ENCODE measurements at places on chromosomes 1 and 21.

DNA sequence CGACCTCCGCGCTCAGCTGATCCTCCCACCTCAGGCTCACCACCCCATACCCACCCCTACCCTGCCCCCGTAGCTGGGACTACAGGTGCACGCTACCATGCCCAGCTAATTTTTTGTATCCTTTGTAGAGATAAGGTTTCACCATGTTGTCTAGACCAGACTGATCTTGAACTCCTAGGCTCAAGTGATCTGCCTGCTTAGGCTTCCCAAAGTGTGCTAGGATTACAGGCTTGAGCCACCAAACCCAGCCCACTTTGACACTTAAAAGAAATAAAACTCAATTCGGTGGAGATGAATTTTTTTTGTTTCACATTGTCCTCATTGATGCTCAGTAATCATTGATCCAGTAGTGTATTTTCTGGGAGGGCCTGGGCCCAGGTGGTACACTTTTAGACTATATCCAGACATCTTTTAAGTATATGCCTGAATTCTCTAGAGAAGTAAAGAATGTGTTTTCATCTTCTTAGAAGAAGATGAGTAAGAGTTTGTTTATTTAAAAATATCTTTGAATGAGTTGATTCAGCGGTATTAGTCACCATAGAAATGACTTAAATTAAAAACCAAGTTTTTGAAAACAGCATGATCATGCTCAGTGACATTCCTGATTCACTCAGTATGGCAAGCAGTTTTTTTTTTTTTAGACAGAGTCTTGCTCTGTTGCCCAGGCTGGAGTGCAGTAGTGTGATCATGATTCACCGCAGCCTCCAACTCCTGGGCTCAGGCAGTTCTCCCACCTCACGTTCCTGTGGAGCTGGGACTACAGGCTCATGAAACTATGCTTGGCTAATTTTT lies 57.8 kb downstream of the EPB41 start:
- DNase-seq: peak; percentile 51

GRCh38 chr1:102954576-102954975 lies 153.7 kb downstream of the COL11A1 start:
- DNase-seq: no peak

DNA sequence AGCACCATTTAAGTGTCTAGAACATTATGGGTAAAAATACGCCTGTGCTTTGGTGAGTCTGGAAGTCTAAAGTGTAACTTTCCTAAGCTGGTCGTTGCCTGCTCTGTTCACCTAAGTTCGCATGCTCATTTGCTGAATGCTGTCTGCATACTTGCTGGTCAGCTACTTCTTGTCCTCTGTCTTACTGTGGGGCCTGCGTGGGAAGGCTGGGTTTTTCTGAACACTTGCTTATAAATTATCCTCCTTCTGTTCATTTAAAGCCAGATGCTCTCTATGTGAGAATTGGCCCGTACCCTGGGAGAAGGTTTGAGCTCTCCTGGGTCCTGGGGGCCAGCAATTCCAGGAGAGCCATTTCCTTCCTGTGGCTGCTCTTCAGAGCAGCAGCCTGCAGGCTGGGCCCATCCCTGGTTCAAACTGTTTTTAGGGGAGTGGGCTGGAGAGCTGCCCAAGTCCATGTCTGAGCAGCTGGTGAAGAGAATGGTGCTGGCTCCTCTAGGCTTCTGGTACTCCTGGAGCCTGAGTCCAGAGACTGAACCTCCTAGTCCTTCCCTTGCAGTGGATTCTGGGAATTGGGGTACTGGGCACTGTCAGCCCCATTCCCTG lies 75.7 kb downstream of the GALNT2 start:
- DNase-seq: no peak

DNA sequence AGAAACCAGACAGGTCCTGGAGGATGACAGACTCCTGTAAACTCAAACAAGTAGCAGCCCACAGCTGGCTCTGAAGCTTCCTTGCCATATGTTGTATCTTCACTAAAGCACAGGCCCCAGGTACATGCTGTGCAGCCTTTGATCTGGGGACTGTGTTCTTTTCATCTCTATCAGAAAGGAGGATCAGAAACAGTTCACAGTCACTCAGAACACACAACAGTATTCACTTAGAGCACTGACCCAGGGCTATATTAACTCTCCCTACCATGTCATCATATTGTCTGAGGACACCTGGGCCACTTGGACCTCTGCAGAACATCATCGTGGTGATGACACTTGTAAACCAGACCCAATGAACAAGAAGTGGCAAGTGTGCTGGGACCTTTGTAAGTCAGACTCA lies 222.0 kb downstream of the SETD4 start:
- DNase-seq: no peak

DNA sequence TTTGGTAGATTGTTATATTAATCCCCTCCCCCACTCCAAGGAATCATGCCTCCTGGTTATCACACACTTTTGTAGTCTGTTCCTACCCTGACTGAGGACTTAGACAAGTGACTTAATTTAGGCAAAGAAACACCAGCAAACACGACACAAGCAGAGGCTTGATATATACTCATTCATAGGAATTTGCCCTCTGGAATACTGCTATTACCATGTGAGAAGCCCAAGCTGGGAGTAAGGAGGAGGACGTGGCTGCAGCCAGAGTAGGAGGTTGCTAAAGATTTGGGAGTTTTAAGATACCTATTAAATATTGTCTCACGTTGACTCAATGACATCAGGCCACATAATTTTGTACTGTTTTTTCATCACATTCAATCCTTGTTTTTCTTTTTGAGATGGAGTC lies 100.2 kb downstream of the LRRC53 start:
- no peak for DNase-seq

- DNase-seq: no peak
These were observed 51.7 kb downstream of the RASSF5 start for GRCh38 chr1:206558794-206559671.

DNA sequence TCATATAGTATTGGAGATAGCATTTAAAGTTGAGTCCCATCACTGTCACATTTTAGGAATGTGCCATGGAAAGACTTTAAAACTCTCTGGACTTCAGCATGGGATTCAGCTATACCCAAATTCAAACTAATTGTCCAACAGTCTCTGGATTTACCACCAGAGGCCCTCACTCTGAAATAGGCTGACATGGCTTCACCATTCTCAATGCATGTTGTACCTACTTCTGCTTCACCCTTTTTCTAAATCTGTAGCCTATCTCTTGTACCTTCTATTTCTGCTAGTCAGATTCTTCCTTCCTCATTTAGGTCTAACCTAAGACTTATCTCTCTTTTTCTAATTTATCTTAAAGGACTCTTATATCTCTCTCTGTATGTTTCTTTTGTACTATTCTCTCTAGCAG lies 512.7 kb upstream of the ZRANB2 start:
- DNase-seq: no peak

GRCh38 chr21:36985751-36986594 lies 19.5 kb upstream of the HLCS start:
- no peak for DNase-seq

DNA sequence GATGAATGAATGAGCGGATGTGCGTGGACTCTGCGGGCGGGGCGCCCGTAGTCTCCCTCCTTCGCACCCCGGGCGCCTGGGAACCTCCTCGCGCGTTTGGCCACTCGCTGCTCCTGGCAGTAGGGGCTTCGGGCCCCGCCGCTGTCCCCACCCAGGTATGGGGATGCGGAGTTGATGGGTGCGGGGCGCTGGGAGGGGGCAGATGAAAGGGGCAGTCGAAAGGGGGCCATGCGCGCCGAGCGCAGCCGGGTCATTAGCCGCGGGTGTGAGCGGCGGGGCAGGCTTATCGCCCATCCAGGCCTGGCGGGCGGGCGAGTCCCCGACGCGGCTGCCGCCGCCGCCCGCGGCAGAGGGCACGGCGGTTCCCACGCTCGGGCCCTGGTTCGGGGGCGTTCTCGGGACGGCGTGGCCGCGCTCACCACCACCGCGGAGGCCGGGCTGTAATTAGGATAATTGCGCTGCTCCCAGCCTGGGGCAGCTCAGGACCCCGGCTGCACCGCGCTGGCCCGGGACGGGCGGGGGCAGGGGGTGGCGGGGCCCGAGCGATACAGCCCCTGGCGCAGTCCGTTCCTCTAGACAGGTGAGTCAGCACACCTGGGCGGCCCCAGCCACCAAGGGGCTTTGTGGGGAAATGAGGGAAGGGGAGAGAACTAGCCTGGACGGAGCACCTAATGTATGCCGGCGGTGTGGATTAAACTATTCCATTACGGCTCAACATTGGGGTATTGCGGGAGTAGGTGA lies 22.1 kb upstream of the CITED4 start:
- DNase-seq: no peak

- no peak for DNase-seq
These were observed 534.6 kb upstream of the PTBP2 start for GRCh38 chr1:96187020-96187419.

GRCh38 chr1:36133484-36133883 lies 8.5 kb upstream of the COL8A2 start:
- DNase-seq: peak; percentile 19

- no peak for DNase-seq
These were observed 3.7 kb downstream of the RGSL1 start for GRCh38 chr1:182453631-182454030.

GRCh38 chr1:17200756-17201155 lies 4.2 kb upstream of the PADI1 start:
- DNase-seq: no peak

DNA sequence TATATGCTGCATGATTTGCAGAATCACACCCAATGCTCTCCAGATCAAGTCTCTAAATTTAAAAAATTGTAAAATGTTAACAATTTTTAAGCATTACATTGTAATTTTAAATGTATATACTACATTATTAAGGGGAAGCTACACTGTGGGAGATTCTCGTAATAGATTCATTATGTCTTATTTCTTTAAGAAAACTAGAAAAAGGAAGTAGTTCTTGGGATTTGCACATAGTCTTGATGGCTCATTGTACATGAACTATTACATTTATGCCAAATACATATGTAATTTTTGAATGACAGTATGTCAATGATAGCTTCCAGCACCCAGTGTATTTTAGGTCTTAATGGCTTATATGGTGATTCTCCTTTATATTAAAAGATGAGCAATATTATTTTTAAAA lies 250.3 kb downstream of the PTPRC start:
- no peak for DNase-seq

DNA sequence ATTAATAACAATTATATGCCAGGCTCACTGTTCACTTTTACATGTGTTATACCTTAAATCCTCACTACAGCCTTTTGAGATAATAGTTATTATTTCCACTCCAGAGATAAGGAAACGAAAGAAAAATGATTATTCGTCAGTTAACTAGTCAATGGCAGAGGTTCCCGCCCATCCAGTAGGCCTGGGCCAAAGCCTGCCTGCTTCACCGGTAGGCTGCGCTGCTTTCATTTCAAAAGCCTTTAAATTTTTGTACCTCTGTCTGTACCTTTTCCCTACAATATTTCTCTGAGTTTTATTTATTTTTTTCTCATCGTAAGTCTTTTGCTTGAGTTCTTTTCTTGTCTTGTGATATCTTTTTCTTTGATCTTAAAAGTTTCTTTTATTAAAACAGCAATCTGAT lies 3.6 kb downstream of the GPR52 start:
- DNase-seq: no peak

DNA sequence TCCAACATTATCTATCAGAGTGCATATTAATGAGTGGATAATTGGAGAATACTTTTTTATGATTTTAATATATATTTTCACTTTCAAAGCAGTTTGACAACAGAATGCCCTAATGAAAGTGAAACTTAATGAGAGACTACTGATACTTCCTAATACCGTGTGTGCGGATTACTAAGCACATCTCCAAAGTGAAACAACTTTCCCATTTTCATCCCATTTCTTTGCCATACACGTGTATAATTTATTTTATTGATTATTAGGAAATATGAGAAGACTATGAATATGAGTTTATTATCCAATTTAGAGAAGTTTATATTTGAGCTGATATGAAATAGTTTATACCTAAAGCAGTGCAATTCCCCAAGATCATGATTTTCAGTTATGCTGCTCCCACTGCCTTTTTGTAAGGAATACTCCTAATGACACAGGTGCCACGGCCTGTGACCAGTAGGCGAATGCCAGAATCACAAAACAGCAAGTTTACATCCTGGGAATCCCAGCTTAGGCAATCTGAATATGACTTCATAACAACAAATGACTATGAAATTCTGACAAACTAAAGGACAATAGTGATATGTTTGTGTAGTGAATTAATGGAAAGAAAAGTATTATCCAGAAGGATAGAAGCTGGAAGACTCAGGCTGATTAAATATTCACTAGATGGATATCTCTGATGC lies 202.9 kb downstream of the NCAM2 start:
- DNase-seq: no peak

DNA sequence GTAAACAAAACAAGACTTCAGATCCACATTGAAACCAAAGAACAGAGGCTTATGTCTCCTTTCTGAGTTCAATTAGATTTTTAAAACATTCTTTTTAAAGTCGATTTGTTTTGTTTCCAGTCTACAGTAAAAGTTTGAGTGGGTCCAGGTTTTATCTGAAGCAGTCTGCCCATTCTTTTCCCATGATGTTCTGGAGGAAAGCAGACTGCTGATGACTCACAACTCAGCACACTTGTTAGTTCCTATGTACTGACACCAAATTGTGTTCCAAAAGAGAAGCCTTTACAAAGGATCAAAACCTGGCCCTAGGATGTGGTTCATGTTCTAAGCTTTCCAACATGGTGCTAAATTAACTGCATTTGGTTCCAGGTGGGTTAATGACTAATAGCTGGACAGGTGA lies 11.4 kb upstream of the CCN1 start:
- no peak for DNase-seq

DNA sequence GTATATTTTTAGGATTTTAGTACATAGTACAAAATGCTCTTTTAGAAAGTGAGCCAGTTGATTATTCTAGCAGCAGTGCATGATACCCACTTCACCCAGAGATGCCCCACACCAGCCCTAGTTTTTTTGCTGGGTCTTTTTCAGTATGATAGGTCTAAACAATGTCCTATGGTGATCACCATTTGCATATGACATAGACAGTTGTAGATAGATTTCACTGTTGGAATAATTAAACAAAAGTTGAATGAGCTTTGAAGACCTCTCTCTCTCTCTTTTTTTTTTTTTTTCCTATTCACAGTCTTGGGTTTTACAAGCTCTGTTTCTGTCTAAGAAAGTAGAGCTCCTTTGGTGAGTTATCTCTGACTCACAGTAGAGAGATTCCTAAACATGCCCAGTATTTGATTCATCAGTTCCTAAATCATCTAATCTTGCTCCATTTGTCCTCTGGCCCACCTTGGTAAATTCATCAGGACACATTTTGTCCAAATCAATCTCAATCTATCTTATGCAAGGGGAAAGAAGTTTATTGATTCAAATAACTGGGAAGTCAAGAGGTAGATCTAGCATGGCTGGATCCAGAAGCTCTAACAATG lies 44.7 kb upstream of the VAV3 start:
- no peak for DNase-seq

DNA sequence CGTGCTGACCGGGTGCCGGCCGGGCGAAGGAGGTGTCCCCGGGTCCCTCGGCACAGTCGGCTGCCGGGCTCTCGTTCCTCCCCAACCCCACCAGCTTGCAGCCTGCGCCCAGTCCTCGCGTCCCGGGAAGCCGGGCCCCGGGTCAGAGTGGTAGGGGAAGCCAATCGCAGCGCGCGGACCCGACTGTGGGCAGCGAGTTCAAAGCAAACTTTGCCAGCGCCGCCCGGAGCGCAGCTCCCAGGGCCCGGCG lies 328 bp downstream of the MYCL start:
- DNase-seq: no peak

GRCh38 chr1:212607913-212608391 lies 609 bp upstream of the ATF3 start:
- no peak for DNase-seq

GRCh38 chr1:214440219-214440965 lies 111.0 kb downstream of the PTPN14 start:
- no peak for DNase-seq

GRCh38 chr1:147640553-147641165 lies 29.7 kb downstream of the ACP6 start:
- peak; percentile 62 for DNase-seq

GRCh38 chr21:32520875-32521735 lies 64.2 kb downstream of the TCP10L start:
- no peak for DNase-seq
